ENCODE measurements at places on chromosomes 1 and 21. TPM values are rescaled to one million over a fixed set of nuclear protein-coding genes. Genes with fewer than 3 reads are reported as not detected.
A peak's percentile ranks its signal among the peaks of the same experiment; 100 is the strongest.

DNA sequence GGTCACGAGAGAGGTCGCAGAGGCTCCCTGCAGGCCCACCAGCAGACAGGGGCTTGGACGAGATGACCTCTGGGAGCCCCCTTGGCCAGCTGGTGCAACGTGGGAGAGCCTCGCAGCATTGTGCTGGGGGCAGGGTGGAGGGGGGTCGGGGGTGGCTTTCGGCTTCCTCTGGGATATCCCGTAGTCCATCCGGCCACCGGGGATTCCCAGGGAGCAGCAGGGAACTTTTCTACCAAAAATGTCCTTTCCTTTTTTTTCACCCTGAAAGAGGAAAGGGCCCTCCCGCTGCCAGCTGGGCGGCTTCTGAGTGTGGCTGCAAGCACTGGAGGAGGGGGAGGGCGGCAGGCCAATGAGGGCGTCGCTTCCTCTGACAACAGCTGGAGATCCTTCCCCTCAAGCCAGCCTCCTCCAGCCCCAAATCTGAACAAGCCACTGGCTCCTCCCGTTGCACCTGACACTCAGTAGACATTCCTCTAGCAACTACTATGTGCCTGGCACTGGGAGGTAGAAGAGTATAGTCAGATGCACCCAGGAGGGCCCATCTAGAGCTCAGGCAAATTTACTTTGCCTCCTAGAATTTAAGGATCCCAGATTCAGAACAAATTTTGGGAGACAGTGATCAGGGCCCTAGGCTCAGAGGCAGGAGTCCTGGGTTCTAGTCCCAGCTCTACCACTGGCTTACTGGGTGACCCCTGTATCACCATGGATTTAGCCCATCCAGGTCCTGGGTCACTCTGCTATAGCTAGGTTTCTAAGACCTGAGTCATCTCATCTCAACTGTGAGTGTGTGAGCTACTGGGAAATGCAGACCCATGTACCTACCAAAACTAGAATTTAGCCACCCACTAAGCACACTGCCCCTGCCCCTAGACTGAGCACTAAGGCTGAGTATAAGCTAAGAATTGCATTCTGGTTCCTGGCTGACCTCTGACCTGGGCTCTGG lies 2.7 kb downstream of the MOB3C start:
- DNase-seq: peak; percentile 95

The S100A7A gene
- not detected for total RNA-seq

GRCh38 chr21:26281506-26281905 lies 110.9 kb upstream of the APP start:
- no peak for DNase-seq

- DNase-seq: no peak
Measured at GRCh38 chr1:244350027-244350426, 101.7 kb downstream of the ADSS2 start.

- DNase-seq: no peak
Measured at GRCh38 chr1:208524925-208525324, 280.7 kb upstream of the PLXNA2 start.

DNA sequence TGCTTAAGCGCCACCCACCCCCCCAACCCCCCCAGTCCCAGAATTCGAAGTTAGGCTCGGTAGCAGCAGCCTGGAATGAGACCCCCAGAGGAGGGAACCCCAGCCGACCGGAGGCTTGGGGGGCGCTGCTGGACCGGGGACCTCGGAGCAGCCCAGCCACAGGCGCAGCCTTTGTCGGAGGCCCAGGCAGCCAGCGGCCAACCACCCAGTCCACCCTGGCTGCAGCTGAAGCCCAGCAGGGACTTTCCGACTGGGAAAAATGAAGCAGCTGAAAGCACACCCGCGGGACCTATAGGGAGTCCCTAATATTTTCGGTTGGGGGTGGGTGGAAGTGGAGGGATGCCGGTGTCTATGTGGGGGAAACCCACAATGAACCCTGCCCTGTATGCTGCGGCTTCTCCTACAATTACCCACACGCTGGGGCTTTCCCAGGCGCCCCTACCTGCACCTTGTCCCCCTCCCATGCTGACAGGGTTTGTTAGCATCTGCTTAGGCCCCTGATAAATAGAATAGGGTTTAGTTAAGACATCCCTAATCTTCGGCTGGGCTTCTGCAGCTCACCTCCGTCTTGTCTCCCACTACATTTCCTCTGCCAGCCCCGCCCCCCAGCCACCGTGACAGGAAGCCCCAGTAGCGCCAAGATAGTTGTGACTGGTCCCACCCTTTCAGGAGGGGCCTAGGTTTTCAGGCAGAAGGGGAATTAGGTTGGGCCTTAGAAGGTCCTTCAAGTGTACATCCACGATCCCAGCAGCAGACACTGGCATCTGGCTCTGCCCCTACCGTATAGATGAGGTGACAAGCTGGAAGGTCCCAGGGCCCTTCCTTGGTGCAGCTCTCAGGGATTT lies 838 bp downstream of the CCDC28B start:
- peak; percentile 84 for DNase-seq

GRCh38 chr1:223683586-223684487 lies 18.3 kb upstream of the CAPN8 start:
- DNase-seq: peak; percentile 50
